Fibroblast of skin of scalp (primary cell): ENCODE measurements at places on chromosomes 13 and 19.

- DNase-seq = no peak
Measured at GRCh38 chr13:48167866-48168265, 65.1 kb upstream of the ITM2B start.

- DNase-seq = no peak
Measured at GRCh38 chr13:22726726-22727125, 454.1 kb upstream of the SGCG start.

- no peak for DNase-seq
Measured at GRCh38 chr19:36008336-36008978, at the start of gene SYNE4. SYNE4 (minus strand) TSS chr19:36008813; CDS start chr19:36008681, 132 bp downstream.

- DNase-seq = no peak
Measured at GRCh38 chr19:7636691-7637373, at the start of gene STXBP2. STXBP2 (plus strand) TSS chr19:7637110; CDS start chr19:7637150, 40 bp downstream.

DNA sequence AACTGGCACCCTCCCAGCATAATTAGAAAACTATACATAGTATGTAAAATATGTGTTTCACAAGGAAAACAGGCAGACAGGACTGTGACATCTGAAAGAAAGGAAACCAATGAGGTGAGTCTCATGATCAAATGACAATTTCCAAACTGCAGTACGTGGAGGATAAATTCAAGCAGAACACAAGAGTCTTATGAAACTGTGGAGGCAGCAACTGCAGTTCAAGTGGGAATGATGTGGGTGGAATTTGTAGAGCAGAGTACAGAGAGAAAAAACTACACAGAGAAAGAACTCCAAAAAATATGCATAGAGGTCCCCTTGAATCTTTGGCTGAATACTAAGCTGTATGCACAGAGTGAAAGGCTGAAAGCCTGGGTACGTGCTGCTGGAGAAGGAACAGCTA is 9.7 kb downstream of the SIGLEC6 start:
- no peak for DNase-seq

DNA sequence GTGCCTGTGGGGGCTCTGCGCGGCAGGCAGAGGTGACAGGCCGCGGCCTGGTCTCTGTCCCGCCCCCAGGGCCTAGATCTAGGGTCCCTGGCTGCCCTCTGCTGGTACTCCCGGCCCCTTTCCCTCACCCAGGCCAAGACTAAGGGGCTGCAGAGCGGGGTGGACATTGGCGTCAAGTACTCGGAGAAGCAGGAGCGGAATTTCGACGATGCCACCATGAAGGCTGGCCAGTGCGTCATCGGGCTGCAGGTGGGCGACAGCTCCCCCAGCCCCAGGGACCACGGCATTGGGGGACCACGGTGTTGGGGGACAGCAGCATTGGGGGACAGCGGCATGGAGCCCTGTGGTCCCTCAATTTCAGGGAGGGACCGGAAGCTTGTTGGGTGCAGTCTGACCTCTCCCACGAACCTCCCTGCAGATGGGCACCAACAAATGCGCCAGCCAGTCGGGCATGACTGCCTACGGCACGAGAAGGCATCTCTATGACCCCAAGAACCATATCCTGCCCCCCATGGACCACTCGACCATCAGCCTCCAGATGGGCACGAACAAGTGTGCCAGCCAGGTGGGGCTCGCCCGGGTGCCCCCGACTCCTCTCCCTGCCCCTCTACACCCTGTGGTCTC is 3.8 kb upstream of the ABCA7 start:
- no peak for DNase-seq

DNA sequence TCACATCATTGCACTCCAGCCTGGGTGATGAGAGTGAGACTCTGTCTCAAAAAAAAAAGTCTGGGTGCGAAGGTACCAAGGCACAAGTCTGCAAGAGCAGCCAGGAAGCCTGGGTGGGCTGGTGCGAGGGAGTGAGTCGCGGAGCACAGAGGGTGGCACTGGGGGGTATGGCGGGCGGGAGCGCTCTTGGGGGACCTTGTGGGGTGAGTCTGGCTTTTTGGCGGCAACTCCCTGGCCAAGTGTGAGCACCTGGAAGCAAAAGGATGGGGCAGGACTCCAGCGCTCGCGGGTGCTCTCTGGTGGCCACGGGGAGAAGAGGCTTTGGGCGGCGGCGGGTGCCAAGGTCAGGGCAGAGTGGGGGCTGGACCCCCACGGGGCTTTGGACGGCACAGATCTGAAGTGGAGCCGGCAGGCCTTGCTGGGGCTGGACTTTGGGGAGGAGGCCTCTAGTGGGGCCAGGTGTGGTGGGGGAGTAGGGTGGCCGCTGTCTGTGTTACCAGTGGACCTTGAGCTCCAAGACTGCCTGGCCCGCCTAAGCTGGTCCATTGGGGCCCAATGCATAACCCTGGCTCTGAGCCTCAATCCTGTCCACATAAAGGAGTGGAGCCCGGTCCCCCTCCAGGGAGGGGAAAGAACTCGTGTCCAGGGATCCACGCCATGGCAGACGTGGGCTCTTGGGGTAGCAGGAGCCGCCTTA is 1.6 kb downstream of the P2RY11 start:
- peak; percentile 47 for DNase-seq
